Natural killer cell (primary cell): ENCODE measurements at places on chromosomes 6 and 20. TPM values are rescaled to one million over a fixed set of nuclear protein-coding genes. Genes with fewer than 3 reads are reported as not detected.

Gene BMP6
- total RNA-seq = 0.73 TPM

Gene TRIM40
- total RNA-seq = not detected

- H3K4me1 ChIP-seq = peaks cover 4% of the 10 kb centered on the region
- H3K27me3 ChIP-seq = peaks cover 19% of the 10 kb centered on the region
- no peak for DNase-seq
- no peak overlapping the region for H3K27ac ChIP-seq
- H3K4me3 ChIP-seq = no peak overlapping the region
These were observed 29.7 kb upstream of the HLA-G start for GRCh38 chr6:29797966-29798365.

DNA sequence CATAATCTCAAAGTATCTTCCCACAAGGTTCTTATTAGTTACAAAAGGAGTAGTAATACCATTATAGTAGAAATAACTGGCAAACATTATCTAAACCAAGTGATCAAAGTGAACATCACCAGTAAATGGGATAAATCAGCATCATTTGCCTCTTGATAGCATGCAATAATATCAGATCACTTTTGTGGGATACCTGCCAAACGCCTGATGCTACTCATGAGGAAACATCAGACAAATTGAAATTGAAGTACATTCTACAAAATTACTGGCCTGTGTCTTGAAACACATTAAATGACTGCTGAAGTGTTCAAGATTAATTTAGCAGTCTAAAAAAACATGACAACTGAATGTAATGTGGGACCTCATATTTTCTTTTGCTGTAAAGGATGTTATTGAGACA lies 208.1 kb downstream of the TINAG start:
- no peak for DNase-seq
- H3K27me3 ChIP-seq = no peaks in the 10 kb centered on the region

DNA sequence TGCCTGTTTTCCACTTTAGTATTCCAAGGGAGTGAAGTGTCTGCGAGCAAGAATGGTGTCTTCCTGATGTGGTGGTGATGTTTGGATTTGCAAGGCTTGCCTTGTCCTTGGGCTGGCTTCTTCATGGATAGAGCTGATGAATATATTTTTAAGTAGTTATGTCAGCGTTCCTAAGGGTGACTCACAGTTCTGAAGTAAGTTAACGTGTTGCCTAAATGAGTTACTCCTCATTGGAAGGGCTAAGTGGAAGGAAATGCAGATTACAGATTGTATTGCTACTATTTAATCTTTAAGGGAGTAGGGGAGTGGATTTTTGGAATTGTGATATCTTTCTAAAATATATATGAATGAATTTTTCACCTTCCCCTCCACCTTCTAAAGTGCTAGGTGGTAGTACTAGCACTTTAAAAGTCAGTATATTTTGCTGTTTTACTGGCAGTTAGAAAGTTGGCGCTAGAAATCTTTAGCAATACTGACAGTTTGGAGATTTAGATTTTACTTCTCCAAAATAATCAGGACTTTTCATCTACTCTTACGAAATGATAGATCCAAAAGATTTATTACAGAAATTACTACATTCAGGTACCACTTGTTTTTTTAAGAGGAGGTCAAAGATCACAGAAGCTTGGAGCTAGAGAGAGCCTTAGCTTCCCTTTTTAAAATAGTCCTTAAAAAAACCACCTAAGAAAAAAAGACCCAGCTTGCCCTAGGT lies 197.4 kb downstream of the JARID2 start:
- no peak for DNase-seq
- peaks cover 38% of the 10 kb centered on the region for H3K4me1 ChIP-seq
- no peaks in the 10 kb centered on the region for H3K36me3 ChIP-seq
- H3K4me3 ChIP-seq = no peak overlapping the region

DNA sequence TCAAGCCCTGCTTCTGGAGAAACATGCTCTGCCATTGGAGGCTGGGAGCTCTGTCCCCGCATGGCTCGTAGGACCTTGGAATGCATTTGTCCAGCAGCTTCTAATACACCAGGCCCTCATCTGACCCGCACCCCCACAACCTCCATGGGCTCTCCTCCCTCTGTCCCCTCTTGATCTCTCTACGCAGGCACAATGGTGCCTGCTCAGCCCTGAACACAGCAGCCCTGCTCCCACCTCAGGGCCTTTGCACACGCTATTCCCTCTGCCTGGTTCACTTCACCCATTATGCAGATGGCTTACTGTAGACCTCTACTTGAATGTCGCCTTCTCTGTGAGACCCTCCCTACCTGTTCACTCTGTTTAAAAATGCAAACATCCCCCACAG lies 27.0 kb upstream of the PTGIS start:
- H3K4me3 ChIP-seq = no peak overlapping the region
- no peak for DNase-seq
